ENCODE measurements at places on chromosomes 7 and 10.

DNA sequence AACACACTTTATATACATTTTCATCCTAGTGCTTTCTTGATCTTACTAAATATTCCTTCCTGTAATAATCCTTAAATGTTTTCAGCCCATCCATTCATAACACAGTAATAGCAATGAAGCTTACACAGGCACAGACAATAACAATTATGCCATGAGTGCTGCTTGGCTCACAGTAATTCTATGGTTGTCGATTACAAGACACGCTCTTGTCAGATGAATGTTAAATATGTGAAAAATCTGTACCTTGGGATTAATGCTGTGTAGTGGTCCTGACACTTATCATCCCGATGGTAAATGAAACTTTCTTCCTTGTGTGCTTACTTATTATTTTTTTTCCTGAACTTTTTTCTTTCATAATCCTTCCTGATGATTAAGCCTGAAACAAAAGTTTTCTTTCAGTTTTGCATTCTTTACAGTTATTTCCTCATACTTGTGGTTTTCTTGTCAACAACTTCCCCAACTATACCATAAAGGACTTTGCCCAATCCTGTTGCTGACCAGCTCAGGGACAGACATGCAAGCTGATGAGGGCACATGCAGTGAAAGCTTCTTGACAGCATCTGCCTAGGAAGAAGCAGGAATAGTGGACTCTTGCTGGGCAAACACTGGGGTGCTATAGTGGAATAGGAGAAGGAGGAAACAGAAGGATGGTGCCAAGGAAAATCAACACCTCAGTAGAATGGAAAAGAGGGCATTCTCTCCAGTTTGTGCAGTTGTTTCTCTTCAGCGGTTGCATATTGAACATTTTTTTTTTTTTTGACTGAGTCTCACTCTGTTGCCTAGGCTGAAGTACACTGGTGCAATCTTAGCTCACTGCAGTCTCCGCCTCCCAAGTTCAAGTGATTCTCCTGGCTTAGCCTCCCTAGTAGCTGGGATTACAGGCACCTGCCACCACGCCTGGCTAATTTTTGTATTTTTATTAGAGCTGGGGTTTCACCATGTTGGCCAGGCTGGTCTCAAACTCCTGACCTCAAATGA is 6.7 kb upstream of the MGAM2 start:
- DNase-seq = no peak

GRCh38 chr7:132536654-132537395 is 39.4 kb downstream of the PLXNA4 start:
- DNase-seq = no peak

- no peak for DNase-seq
Measured at GRCh38 chr7:70857793-70858545, 274.0 kb upstream of the GALNT17 start.

DNA sequence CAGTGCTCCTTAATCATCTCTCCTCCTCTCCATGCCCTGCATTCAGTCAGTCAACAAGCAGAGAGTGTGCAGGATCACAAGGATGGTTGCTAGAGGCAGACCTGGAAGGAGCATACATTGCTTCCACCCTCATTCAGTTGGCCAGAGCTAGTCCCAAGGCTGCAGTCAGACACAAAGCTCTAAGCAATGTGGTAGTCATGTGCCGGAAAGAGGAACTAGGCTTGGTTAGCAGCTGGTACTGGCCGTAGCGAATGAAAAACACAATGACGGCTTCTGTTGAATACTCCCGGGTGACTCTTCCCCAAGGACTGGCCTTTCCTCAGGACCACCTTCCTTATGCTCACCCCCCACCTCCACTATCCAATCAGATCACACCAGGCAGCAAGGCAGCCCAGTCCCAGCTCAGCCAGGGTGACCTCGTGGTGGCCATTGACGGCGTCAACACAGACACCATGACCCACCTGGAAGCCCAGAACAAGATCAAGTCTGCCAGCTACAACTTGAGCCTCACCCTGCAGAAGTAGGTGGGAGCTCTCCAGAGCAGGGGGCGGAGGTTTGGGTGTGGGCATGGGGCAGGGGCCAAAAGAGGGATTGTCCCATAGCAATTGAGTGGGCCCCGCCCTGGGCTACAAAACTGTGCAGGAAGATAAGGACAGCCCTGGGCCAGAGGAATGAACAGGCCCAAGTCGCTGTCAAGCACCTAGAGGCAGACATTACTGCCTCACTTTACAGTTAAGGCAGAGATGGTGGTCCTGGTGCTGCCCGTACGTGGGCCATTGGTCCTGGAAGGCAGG is 10.9 kb downstream of the LDB3 start:
- no peak for DNase-seq

- no peak for DNase-seq
Measured at GRCh38 chr7:139230023-139230422, 1.0 kb upstream of the UBN2 start.

All from HEK293T (cell line).